ENCODE measurements at places on chromosomes 4 and X.

DNA sequence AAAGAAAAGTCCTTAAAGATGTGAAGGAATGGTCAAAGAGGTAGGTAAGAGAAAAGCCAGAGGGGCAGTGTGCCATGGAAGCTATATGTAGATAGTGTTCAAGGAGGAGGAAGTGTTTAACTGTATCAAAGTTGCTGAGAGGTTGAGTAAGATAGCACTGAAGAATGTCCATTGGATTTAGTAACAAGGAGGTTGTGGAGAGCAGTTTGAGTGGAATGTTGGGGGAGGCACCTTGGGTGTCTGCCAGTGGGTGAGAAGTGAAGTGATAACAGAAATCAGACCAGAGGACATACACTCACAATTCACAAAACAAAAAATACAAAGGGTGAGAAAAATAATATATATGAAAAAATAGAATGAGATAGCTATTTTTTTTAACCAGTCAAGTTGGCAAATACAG, 121.3 kb upstream of the AMOT start:
- no peak for DNase-seq

GRCh38 chrX:9494771-9495170, 29.9 kb downstream of the TBL1X start:
- DNase-seq = no peak

DNA sequence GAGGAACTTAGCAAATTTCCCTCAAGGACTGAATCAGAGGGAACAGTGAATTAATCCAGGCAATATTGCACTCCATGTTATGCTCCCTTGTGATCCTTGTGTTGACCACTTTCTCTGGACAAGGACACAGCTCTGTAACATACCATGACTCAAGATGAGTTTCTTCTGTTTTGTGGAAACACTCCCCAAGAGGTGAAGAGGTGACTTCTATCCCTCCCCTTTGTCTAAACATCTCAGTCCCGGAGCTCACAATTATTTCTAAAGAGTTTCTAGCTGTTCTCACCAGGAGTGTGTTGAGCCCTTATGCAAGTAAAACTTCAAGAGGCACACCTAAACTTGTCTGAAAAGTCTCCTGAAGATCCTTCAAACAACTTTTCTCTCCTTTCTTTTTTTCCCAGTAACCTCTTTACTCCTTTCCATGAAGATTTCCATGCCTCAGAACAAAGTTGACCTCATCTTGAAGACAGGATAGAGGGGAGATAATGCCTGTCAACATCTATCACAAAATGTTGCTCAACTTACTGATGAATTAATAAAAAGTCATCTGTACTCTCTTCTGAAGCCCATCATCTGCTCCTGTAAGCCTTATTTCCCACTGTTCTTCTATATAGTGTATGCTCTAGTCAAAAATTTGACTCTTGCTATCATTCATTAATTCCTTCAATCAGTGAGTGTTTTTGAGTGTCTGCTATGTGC, 429.1 kb downstream of the SPRY1 start:
- DNase-seq = no peak

- peak; percentile 11 for DNase-seq
Observed at GRCh38 chrX:120769576-120770341, 105.9 kb downstream of the CT47B1 start.

DNA sequence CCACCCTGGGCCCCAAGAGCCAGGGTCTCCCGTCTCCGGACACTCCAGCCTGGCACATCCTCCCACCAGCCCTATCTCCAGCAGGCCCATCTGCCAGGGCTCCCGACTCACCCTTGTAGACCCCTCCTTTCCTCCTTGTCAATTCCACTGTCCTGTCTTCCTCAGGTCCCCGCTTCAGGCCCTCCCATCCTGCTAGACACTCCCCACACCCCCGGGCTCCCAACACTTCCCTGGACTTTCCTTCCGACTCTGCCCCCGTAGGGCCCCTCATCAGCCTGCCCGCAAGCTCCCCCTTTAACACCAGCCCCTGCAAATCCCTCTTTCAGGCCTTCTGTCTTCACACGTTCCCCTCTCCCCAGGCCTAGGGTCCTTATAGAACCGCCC, 1.1 kb downstream of the PRAF2 start:
- DNase-seq = no peak

- no peak for DNase-seq
Observed at GRCh38 chrX:24125028-24125612, 24.4 kb upstream of the ZFX start.

DNA sequence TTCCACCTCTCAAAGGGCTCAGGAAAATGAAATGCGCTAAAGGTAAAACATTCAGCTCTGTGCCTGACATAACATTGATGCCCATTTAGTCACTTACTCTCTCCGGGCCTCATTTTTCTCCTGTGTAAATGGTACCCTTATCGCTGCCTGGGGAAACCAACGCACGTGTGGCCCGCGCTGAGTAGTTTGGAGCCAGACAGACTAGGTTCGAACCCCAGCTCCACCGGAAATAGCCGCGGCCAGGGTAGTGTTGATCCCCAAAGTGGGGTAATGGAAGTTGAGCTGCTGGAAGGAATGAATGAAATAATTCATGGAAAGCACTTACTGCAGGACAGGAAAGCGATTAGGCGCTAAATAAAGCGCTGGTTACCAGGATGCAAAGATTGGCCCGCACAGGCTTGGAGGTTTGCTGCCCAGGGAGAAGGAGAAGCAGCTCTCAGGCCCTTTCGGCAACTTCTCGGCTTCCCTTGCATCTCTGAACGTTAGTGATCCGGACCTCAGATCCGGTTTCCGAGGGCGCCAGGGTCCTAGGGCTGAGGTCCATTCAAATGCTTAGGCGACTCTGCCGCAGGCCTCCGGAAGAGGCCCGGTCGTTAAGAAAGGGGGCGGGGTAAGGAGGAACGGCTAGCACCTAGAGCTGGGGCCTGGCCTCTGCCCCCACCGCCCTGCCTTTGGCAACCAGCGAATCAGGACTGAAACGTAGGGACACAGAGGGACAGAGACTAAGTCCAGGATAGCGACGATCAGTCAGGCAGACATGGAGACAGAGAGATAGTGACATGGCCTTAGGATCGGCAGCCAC, 13.3 kb downstream of the NKX3-2 start:
- DNase-seq = no peak
